ENCODE measurements at places on chromosomes 7 and 10.
A peak's percentile ranks its signal among the peaks of the same experiment; 100 is the strongest.

DNA sequence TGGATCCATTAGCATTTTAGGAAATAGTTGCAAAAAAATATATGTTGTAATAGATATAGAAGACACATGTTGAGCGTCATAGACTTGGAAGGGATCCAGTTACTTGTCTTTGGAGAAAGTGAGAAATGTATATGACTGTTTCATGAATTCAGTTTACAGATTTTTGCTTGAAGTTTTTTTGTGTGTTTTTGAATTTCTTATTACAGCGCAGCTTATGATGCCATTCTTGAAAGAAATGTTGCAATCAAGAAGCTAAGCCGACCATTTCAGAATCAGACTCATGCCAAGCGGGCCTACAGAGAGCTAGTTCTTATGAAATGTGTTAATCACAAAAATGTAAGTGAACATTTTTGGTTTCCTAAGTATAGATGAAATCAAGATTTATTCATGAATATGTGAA is 98.2 kb downstream of the MAPK8 start:
- no peak for DNase-seq

GRCh38 chr7:33904681-33905388 is 504 bp upstream of the BMPER start:
- DNase-seq, result no peak

DNA sequence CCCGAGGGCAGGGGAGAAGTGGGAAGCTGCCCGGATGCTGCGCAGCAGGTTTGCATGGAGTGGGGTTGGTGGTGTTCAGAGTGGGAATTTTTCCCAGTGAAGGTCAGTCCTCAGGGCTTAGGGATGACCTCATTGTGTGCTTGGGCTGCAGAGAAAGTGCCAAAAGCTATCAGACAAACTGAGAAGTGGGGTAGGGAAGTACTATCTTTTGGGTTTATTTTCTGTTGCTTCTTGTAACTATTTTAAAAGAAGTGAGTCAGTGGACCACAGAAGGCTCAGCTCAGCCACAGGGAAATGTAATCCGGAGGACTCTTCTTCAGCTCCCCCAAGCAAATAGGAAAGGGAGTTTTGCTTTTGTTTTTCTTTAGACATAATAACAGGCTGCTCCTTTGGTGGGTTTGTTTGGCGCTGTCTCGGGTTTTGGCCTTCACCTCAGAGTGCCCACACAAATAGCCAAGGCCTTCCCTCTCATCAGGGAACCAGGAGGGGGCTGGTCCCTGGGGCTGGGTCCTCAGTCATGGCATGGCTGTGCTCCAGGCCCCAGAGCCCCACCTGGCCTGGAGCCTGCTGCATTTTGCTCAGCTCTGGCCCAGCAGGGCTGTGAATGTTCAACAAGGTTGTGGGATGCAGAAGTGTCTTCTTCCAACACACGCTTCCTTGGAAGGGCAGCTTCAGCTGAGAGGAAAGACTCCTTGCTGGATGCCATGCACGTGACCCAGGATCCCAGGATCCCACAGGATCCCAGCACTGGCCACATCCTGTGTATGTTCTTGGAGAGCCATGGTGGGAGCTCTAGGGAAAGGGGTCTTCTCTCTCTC is 5.4 kb upstream of the FAM170B start:
- DNase-seq, result no peak

- DNase-seq, result peak; percentile 22
These were observed 576 bp upstream of the CSGALNACT2 start for GRCh38 chr10:43137717-43138020.

- DNase-seq, result no peak
These were observed 25.3 kb downstream of the FKBP6 start for GRCh38 chr7:73353243-73353642.

DNA sequence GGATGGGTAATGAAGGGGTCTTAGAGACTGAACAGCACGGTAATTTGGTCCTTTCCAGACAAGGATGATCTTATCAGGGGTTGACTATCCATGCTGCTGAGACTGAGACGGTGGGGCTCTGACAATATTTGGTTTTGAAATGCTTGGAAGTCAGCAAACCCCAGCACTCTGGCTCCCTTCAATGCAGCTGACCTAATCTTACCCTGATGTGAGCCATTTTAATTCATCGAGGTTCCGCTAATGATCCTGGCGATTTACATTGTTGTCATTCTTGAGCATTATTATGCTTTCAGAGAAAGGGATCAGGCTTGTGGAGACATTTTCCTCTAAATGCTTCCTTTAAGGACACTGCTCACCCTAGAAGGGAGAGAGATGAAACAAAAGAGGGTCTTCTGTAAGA is 114.6 kb upstream of the BMPER start:
- no peak for DNase-seq

- no peak for DNase-seq
These were observed 142.4 kb upstream of the BMPER start for GRCh38 chr7:33762911-33763306.

- no peak for DNase-seq
These were observed 384.4 kb downstream of the TCERG1L start for GRCh38 chr10:130927157-130927556.

GRCh38 chr7:3003936-3004335 is 39.7 kb downstream of the CARD11 start:
- no peak for DNase-seq

- no peak for DNase-seq
These were observed 530.8 kb downstream of the CNTNAP2 start for GRCh38 chr7:146647445-146647844.

GRCh38 chr10:7030134-7030855 is 380.5 kb downstream of the SFMBT2 start:
- DNase-seq, result no peak

DNA sequence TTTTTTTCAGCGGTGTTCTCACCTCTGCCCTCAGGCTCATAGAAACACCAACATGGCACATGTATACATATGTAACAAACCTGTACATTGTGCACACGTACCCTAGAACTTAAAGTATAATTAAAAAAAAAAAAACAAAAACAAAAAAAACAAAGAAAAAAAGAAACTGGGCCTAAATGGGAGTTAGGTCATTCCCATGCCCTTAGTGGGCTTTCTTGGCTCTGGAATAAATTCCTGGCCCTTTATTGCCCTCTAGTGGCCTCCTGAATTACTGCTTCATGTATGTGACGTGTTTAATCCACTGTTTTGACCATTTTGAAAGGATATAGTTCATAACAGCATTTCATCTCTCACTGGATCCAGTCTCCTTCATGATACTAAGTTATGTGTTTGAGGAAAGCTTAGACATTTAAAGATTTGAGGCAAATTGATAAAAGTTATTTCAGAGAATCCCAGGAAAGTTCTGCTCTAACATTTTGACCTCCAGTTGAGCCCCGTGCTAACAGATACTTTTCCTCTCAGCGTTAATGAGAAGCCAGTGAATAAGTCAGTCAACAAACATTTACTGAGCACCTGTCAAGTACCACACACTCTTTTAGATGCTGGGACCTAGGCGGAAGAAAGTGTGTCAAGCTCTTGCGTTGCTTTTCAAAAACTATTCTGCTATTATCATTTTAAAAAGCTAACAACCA is 54.7 kb upstream of the SYPL1 start:
- no peak for DNase-seq

DNA sequence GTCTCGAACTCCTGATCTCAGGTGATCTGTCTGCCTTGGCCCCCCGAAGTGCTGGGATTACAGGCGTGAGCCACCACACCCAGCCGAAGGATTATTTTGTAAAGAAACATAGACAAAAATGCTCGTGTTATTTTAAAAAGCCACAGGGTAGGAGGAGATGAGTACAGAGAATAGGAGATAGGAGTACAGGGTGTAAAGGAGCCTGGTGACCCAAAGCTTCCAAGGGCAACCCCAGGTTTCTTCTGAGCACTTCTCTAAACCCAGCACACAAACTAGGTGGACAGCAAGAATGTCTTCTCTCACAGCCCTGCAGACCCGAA is 54.7 kb downstream of the ZNF467 start:
- no peak for DNase-seq

GRCh38 chr7:28984631-28985030 is 26.5 kb upstream of the TRIL start:
- DNase-seq, result no peak

DNA sequence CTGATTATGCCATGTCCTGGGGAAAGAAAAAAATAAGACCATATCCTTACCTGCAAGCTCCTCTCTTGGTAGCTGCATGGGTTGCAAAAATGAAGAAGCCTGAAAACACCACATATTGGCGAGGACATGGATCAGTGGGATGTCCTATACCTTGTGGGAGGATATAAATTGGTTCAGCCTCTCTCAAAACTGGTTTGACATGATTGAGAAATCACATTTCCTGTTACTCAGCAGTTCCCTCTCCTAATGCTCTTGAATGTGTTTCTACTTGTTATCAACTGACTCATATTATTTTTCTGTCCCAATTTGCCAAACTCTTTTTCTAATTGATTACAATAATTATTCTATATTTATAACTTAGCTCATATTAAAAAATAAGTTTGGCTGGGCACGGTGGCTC is 380.2 kb downstream of the EXOC4 start:
- no peak for DNase-seq

- no peak for DNase-seq
These were observed 448.5 kb upstream of the ANKRD30A start for GRCh38 chr10:36676756-36677430.

GRCh38 chr10:128993911-128994538 is 473.0 kb upstream of the MGMT start:
- no peak for DNase-seq

GRCh38 chr7:47931005-47932004 is 17.0 kb downstream of the PKD1L1 start:
- DNase-seq, result no peak

DNA sequence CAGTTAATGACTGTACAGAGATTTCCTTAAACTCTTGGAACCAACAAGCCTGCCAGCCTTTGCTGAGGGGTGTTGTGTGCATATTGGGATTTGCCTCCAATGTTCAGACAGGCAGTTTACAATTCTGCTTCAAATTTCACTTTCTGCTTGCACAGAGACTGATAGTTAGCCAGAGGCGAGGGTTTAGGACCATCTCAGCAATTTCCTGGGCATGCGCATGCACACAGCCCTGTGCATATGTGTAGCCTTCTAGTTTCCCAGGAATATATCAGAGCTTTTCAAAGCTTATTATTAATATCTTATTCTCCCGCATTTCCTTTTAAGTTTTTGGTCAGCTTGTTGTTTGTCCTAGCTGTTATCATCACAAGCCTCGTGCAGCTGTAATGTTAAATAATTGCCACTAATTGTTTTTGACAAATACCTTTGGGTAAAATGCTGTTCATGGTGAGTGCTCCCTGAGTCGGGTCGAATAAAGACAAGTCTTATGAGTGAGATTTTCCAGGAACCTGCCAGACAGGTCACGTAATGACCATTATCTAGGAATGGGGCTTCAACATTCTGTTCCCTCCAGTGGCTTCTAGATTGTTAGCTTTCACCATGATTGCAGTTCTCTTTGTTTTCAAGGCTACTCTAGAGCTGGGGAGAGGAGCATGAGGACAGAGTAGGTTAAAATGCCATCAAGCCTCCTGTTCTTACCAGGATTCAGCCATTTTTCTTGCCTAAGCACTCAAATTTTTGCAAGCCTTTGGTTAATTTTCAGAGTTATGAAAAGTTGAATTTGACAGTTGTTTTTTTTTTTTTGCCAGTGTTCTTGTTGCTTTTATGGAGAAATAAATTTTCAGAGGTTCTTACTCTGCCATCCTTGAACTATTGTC is 24.1 kb upstream of the DNAJC1 start:
- no peak for DNase-seq

DNA sequence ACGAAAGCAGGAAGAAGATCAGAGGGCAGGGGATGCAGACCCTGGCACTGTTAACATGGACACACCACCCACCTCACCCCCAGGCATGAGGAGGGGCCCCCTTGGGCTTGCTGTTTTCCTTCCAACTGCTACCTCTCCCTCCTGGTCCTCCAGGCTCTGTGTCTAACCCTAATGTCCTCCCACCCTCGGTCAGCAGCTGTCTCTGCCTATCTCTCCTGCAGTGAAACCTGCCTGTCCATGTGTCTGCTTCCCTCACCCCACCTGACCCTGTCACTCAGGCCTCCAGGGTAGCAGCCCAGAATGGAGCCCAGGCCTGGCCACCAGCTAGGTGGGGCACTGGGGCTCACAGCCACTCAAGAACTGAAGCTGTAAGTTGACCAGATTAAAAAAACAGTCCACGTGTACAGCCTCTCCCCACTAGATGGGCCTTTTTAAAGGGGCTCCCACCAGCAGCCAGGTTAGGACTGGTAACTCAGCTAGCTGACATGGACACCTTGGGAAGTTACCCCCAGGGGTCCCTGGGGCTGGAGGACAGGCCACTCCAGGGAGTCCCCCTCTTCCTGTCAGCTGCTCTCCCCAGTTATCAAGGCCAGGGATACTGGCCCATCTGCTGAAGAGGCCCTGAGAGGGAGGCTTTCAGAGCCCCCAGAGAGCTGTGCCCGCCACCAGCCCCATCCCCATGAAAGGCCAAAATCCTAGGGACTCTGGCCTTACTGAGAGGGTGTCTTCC is 1.5 kb downstream of the SMARCD3 start:
- DNase-seq, result no peak

GRCh38 chr7:69670701-69671100 is 72.4 kb downstream of the AUTS2 start:
- DNase-seq, result no peak

DNA sequence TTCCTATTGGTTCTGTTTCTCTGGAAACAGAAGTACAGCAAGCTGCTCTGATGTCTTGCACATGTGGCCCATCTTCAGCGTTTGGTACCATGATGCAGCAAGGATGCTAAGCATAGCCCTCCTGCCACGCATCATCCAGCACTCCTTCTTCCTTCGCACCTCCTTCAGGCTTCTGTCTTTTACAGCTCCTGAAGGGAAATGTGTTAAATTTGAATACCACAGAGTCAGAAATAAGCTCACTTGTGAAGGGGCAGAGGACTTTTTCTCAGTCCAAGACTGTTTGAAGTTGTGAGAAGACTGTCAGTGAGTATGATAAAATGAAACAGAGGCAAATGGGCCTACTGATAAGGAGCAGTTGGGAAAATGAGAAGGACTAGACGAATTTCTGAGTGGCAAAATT is 20.7 kb downstream of the TSPAN13 start:
- no peak for DNase-seq
